Adrenal gland (tissue), 19 donors: ENCODE measurements at places on chromosomes 7 and 10. TPM values are rescaled to one million over a fixed set of nuclear protein-coding genes. Genes with fewer than 3 reads are reported as not detected.

MEST gene
- 155 TPM for total RNA-seq

DNA sequence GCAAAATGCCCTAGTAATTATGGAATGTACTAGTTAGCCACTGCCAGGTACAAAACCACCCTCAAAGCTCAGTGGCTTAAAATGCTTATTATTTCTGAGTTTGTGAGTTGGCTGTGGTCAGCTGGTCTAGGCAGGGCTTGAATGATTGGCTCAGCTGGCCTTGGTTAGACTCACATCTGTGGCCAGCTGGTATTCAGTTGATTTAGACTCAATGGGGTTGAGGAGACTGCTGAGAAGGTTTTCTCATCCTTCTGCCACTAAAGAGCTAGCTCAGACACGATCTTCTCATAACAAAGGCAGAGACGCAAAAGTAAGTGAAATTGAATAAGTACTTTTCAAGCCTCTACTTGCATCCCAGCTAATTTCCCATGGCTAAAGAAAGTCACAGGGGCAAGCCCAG is 57.1 kb upstream of the CYP2C18 start:
- H3K27me3 ChIP-seq: no peaks in the 10 kb centered on the region
- DNase-seq: no peak
- no peaks in the 10 kb centered on the region for H3K4me1 ChIP-seq
- H3K27ac ChIP-seq: no peak overlapping the region
- H3K36me3 ChIP-seq: no peaks in the 10 kb centered on the region
- no peak overlapping the region for H3K4me3 ChIP-seq

- no peak overlapping the region for H3K4me3 ChIP-seq
- H3K4me1 ChIP-seq: no peaks in the 10 kb centered on the region
- H3K27ac ChIP-seq: no peak overlapping the region
Observed at GRCh38 chr10:99784727-99785441, 2.4 kb downstream of the ABCC2 start.

DNA sequence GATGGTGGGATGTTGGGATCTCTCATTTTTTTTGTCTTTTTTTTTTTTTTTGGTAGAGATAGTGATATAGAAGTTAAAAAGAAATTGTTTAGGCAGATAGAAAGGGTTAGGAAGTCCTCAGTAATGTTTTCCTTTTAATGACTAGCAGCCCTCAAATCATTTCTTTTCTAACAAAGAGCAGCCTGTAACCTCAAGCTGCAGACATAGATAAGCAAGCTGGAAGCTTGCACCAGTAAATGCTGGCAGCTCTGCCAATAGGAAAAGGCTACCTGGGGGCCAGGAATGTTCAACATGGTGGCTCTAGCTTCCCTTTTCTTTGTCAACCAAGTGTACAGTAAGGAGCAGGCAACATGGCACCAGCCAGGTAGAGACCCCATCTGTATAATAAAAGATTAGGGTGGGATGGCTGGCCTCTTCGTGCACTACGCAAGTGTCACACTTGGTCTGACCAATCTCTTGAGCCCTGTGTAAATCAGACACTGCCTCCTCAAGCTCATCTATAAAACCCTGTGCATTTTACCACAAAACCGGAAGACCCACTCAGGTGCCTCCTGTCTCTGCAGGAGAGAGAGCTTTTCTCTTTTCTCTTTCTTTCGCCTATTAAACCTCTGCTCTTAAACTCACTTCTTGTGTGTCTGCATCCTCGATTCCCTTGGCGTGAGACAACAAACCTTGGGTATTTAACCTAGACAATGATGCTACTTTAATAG is 212.9 kb downstream of the SNX10 start:
- no peak overlapping the region for H3K4me3 ChIP-seq
- no peak overlapping the region for H3K27ac ChIP-seq
- DNase-seq: no peak
- H3K36me3 ChIP-seq: no peaks in the 10 kb centered on the region
- H3K4me1 ChIP-seq: no peaks in the 10 kb centered on the region

DNA sequence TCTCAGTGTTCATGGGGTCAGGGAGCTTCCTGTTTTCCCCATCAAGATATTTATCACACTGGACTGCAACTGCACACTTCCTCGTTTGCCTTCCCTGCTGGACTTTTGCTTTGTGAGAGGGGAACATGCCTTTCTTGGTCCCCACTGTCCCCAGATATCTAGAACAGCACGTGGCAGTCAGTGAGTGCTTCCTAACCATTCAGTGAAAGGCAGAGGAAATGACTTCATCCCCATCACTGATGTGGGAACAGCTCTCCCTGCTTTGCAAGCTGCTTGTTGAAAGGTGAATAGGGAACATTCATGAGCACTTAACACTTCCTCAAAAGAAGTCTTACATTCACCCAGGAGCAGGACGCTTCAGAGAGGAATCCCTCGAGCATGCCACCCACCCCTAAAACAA is 135.4 kb downstream of the MYOF start:
- no peaks in the 10 kb centered on the region for H3K4me1 ChIP-seq
- H3K36me3 ChIP-seq: no peaks in the 10 kb centered on the region
- H3K27ac ChIP-seq: no peak overlapping the region
- H3K27me3 ChIP-seq: no peaks in the 10 kb centered on the region

DNA sequence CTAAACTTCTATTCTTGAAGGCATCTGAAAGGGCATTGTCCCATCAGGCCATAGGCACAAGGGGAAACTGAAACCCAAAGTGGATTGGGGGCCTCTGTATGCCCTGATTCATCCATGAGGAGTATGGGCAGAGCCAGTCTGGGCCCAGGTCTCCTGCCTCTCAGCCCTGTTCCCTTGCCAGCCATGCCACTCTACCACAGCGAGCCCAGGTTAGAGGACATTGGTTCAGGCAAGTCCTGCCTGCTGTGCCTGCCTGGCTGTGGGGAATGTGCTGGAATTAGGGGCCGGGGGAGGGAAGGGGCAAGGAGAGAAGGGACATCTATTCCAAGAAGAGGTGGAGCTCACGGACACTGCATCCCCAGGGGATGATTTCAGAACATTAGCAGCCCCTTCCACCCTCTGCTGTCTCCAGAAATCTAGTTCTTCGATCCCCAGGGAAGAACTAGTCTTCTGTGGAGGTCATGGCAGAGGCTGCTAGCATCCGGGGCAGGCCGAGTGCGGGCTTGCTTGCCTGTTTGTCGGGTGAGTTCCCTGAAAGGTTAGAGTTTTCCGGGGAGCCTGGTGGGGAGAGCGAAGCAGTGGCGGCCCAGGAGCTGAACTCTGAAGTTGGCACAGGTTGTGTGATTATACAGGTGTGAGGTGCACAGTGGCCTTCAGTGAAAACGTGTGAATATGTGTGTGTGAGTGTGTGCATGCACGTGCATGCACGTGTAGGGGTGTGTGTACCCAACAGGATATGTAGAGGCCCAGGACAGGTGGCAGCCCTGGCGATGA is 37.8 kb downstream of the TBATA start:
- no peak for DNase-seq
- H3K4me1 ChIP-seq: peaks cover 6% of the 10 kb centered on the region
- H3K36me3 ChIP-seq: no peaks in the 10 kb centered on the region
- no peak overlapping the region for H3K4me3 ChIP-seq
- H3K27me3 ChIP-seq: no peaks in the 10 kb centered on the region
- H3K27ac ChIP-seq: no peak overlapping the region

FZD8 gene
- total RNA-seq: 5.8 TPM

GRCh38 chr10:91536733-91537132 is 96.1 kb downstream of the PPP1R3C start:
- H3K4me3 ChIP-seq: no peak overlapping the region
- no peaks in the 10 kb centered on the region for H3K36me3 ChIP-seq

DNA sequence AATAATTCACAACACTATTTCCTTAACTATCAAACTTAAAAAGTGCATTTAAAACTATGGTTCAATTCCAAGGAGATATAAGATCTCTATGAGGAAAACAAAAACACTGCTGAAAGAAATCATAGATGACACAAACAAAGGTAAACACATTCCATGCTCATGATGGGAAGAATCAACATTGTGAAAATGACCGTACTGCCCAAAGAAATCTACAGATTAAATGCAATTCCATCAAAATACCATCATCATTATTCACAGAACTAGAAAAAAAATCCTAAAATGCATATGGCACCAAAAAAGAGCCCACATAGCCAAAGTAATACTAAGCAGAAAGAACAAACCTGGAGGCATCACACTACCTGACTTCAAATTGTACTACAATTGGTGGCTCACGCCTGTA is 159.9 kb upstream of the EEPD1 start:
- no peak overlapping the region for H3K4me3 ChIP-seq
- H3K36me3 ChIP-seq: no peaks in the 10 kb centered on the region
- no peak for DNase-seq
- no peaks in the 10 kb centered on the region for H3K27me3 ChIP-seq

UFSP1 gene
- 12.7 TPM for total RNA-seq

GRCh38 chr7:34757570-34758110 is 99.6 kb downstream of the NPSR1 start:
- no peaks in the 10 kb centered on the region for H3K27me3 ChIP-seq
- no peak overlapping the region for H3K27ac ChIP-seq
- no peak overlapping the region for H3K4me3 ChIP-seq

- no peaks in the 10 kb centered on the region for H3K27me3 ChIP-seq
- no peaks in the 10 kb centered on the region for H3K36me3 ChIP-seq
- H3K4me1 ChIP-seq: peaks cover 7% of the 10 kb centered on the region
- DNase-seq: no peak
- H3K4me3 ChIP-seq: no peak overlapping the region
Observed at GRCh38 chr10:119135513-119135881, 30.0 kb downstream of the SFXN4 start.

DNA sequence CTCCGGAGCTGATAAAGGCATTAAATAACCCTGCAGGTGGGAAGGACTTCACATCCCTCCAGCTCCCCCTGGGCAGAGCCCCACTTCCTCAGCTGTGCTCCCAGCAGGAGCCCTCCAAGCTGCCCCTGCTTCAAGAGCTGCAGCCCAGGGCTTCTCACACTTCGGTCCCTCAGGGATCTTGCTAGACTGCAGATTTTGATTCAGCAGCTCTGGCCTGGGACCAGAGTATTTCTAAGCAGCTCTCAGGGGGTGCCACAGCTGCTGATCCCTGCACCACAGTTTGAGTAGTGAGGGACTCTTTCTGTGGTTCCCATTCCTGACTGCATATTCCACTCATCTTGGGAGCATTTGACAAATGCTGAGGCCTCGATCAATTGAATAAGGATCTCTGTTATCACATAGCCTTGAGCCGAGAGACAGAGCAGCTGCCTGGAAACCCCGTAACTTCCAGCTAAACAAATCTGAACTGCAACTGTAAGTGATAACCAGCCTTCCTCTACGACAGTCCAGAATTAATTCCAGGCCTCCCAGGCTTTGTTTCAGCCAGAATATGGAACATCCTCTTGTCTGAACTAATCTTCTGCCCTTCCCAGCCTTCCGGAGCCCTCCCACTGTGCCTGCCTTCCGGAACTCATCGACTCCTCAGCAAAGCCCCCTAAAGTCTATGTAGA is 161.4 kb downstream of the CCDC3 start:
- H3K27ac ChIP-seq: peak overlapping the region; percentile 14
- H3K4me3 ChIP-seq: no peak overlapping the region
- peak; percentile 65 for DNase-seq
- peaks cover 18% of the 10 kb centered on the region for H3K4me1 ChIP-seq
- no peaks in the 10 kb centered on the region for H3K36me3 ChIP-seq
- no peaks in the 10 kb centered on the region for H3K27me3 ChIP-seq

- H3K27ac ChIP-seq: peak overlapping the region; percentile 83
- peaks cover 14% of the 10 kb centered on the region for H3K4me1 ChIP-seq
- peak; percentile 29 for DNase-seq
- H3K27me3 ChIP-seq: no peaks in the 10 kb centered on the region
- peak overlapping the region; percentile 49 for H3K4me3 ChIP-seq
Observed at GRCh38 chr10:22713853-22714478, 412 bp downstream of the PIP4K2A start.
